IMR-90 (cell line): ENCODE measurements at places on chromosomes 7 and 10.

DNA sequence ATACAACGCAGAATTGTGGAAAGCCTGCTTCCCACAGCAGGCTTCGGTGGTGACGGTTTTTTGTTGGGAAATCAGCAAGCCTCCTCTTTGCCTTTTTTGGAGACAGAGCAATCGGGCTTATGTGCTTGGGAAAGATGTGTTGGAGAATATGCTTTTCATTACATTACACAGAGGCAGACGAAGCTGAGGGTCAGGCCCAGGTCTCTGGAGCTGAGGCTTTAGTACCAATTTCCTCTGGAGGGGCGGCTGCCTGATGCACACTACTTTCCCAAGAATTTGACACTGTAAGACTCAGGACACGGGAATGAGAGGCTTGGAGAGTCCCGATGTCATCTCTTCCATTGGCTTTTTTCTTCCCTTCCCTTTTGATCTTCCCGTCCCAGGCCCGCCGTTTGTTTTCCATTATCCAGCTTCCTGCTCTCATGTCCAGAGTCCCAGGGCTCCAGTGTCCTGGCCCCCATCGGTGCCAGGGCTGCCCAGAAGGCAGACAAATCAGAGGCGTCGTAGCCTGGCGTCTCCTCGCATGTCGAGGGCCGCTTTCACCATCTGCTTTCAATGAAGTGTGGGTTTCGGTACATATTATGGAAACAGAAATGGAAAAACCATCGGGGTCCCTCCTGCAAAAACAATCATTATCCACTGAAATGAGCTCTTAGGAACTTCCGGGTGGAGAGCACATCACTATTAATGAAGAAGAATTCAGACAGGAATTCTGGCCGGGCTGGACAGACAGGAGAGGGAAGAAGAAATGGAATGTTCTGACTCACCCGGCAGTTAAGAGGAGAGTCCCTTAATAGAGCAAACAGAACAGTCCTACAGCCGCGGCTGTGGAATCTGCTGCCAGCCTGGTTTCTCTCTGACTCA is 123.0 kb upstream of the JCAD start:
- peak; percentile 90 for DNase-seq
- H3K36me3 ChIP-seq: no peaks in the 10 kb centered on the region
- no peak overlapping the region for H3K4me3 ChIP-seq
- H3K4me1 ChIP-seq: peaks cover 42% of the 10 kb centered on the region

DNA sequence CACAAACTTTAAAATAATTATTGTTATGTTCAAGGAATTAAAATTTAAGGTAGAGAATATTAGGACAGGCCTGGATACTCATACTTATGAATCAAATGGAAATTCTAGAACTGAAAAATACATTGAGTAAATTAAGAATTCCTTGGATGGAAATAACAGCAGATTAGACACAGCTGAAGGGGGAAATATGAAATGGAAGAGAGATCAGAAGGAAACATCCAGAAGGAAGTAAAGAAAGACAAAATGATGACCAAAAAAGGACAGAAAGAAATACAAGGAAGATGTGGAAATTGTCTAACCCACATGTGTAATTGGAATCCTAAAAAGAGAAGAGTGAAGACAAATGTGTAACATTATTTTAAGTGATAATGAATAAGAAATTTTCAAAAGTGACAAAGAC is 128.9 kb downstream of the ATRNL1 start:
- no peak for DNase-seq
- H3K4me1 ChIP-seq: no peaks in the 10 kb centered on the region
- H3K27me3 ChIP-seq: no peaks in the 10 kb centered on the region
- H3K4me3 ChIP-seq: no peak overlapping the region
- no peak overlapping the region for H3K27ac ChIP-seq
- no peaks in the 10 kb centered on the region for H3K36me3 ChIP-seq

DNA sequence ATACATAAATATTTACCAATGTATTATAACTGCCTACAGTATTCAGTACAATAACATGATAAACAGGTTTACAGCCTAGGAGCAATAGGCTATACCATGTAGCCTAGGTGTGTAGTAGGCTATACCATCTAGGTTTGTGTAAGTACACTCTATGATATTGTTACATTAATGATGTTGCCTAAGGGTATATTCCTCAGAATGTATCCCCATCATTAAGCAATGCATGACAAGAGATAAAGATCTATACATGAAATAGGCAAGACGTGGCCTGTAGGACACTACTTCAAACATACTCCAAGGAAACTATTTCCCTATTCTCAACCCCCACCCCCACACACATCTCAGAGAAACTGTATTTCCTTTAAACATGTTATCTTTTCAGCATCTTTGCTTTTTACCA is 15.3 kb upstream of the ADAM22 start:
- no peak overlapping the region for H3K4me3 ChIP-seq

GRCh38 chr7:129556607-129557133 is 54.3 kb downstream of the SMKR1 start:
- no peaks in the 10 kb centered on the region for H3K36me3 ChIP-seq
- H3K4me1 ChIP-seq: peaks cover 6% of the 10 kb centered on the region
- H3K27ac ChIP-seq: no peak overlapping the region

DNA sequence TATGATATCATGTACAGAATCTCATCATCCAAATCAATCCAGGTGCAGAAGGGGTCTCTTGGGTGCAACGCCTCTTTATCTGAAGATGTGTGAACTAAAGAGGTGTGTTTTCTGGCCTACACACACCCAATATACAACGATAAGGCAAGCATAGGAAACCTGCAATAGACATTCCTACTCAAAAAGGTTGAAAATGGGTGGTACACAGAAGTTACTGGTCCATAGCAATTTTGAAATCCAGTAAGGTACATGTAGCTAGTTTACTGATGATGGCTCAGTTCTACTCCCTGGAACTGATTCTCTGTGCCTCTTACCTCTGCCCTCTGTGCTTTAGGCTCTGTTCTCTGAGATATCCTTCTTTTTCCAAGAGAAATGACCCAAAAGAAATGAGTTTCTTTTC is 22.2 kb upstream of the CCDC3 start:
- H3K27me3 ChIP-seq: no peaks in the 10 kb centered on the region; the same call in 1 of the 2 replicates
- peaks cover under 1% of the 10 kb centered on the region; the same call in 1 of the 2 replicates for H3K4me1 ChIP-seq
- no peak overlapping the region for H3K4me3 ChIP-seq
- DNase-seq: no peak
- no peak overlapping the region for H3K27ac ChIP-seq

DNA sequence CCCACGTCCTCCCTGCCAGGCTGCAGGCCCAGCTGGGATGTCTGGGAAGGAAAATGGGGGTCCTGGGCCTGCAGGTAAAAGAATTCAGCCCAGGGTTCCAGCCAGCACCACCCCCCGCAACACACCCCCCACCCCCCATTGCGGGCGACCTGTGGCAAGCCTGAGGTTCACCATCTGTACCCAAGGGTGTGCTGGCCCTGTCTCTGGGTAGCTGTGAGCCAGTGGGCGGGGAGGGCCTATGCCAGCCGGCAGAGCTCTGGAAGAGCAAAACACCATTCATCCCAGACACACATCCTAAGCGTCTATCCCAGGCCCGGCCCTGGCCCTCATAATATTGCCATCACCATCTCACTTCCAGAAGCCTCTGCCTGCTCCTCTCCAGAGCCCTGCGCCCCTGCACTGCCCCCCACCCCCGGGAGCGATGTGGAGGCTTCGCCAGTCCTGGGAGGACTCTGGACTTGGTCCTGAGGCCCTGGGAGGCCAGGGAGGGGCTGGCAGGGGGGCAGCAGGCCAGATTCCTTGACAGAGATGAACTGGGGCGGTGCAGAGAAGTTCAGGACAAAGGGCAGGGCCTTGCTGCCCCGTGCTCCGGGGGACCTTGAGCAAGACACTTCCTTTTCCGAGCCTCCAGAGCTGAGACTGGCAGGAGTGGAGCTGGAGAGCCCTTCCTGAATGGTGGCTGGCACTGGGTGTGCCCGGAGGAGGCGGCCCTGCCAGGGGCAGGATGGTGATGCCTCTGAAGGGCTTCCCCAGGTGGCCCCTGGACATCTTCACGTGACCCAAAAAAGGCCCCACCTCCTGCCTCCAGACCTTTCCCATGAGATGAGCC is 8.7 kb upstream of the TTYH3 start:
- no peaks in the 10 kb centered on the region for H3K27me3 ChIP-seq
- peaks cover 22% of the 10 kb centered on the region for H3K4me1 ChIP-seq
- no peak overlapping the region for H3K4me3 ChIP-seq
- no peaks in the 10 kb centered on the region for H3K36me3 ChIP-seq
- H3K27ac ChIP-seq: no peak overlapping the region

GRCh38 chr7:150945853-150946420 is 32.2 kb downstream of the KCNH2 start:
- peaks cover 3% of the 10 kb centered on the region; the same call in 1 of the 2 replicates for H3K4me1 ChIP-seq
- no peak for DNase-seq
- H3K36me3 ChIP-seq: peaks cover 4% of the 10 kb centered on the region; the same call in 1 of the 2 replicates
- H3K27me3 ChIP-seq: no peaks in the 10 kb centered on the region
- no peak overlapping the region for H3K27ac ChIP-seq

- DNase-seq: no peak
- no peaks in the 10 kb centered on the region for H3K36me3 ChIP-seq
- H3K4me3 ChIP-seq: no peak overlapping the region
- H3K27me3 ChIP-seq: no peaks in the 10 kb centered on the region
- no peak overlapping the region for H3K27ac ChIP-seq
- H3K4me1 ChIP-seq: peaks cover 15% of the 10 kb centered on the region
Measured at GRCh38 chr10:95305606-95306317, 15.0 kb upstream of the PDLIM1 start.

DNA sequence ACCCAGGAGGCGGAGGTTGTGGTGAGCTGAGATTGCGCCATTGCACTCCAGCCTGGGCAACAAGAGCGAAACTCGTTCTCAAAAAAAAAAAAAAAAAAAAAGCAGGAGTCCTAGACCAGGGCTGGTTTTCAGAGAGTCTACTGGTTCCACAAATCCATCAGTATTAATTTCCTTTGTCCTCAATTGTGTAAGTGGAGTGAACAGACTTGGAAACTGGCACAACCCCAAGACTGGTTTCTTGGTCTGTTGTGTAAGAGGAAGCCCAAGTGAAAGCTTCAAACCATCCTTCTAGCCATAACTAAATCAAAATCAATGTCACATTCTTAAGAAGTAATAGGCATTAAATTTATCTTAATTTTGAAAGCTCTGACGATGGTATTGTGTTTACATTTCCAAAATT is 213.6 kb downstream of the DGKI start:
- H3K27me3 ChIP-seq: no peaks in the 10 kb centered on the region
- H3K4me1 ChIP-seq: no peaks in the 10 kb centered on the region
- H3K27ac ChIP-seq: no peak overlapping the region
- no peak for DNase-seq

GRCh38 chr10:113735913-113736312 is 15.6 kb upstream of the PLEKHS1 start:
- peaks cover 1% of the 10 kb centered on the region; the same call in 1 of the 2 replicates for H3K27me3 ChIP-seq
- DNase-seq: no peak
- H3K27ac ChIP-seq: no peak overlapping the region
- H3K36me3 ChIP-seq: no peaks in the 10 kb centered on the region

- H3K36me3 ChIP-seq: peaks cover 8% of the 10 kb centered on the region; the same call in 1 of the 2 replicates
- H3K4me3 ChIP-seq: no peak overlapping the region
- H3K27me3 ChIP-seq: no peaks in the 10 kb centered on the region
- H3K27ac ChIP-seq: no peak overlapping the region; the same call in 1 of the 2 replicates
- no peak for DNase-seq
Measured at GRCh38 chr7:77664715-77665114, 31.5 kb upstream of the RSBN1L start.

GRCh38 chr10:109820620-109821405 is 102.5 kb downstream of the XPNPEP1 start:
- no peak overlapping the region for H3K27ac ChIP-seq
- H3K36me3 ChIP-seq: no peaks in the 10 kb centered on the region
- no peak overlapping the region for H3K4me3 ChIP-seq
- DNase-seq: no peak

- peak; percentile 43 for DNase-seq
- H3K4me1 ChIP-seq: peaks cover 2% of the 10 kb centered on the region; the same call in 1 of the 2 replicates
- H3K36me3 ChIP-seq: no peaks in the 10 kb centered on the region
- no peak overlapping the region for H3K4me3 ChIP-seq
Measured at GRCh38 chr7:28862595-28863272, 95.4 kb downstream of the TRIL start.

- H3K36me3 ChIP-seq: no peaks in the 10 kb centered on the region
- no peak overlapping the region for H3K27ac ChIP-seq
- no peaks in the 10 kb centered on the region for H3K27me3 ChIP-seq
Measured at GRCh38 chr10:25556457-25556856, 377.6 kb upstream of the MYO3A start.

GRCh38 chr7:25311346-25311745 is 83.1 kb upstream of the NPVF start:
- no peak overlapping the region for H3K27ac ChIP-seq
- DNase-seq: peak; percentile 1
- no peaks in the 10 kb centered on the region for H3K36me3 ChIP-seq
- H3K27me3 ChIP-seq: no peaks in the 10 kb centered on the region
- no peak overlapping the region for H3K4me3 ChIP-seq
- H3K4me1 ChIP-seq: no peaks in the 10 kb centered on the region

GRCh38 chr7:138352570-138353461 is 107.2 kb upstream of the TRIM24 start:
- no peaks in the 10 kb centered on the region for H3K27me3 ChIP-seq
- H3K4me1 ChIP-seq: no peaks in the 10 kb centered on the region
- no peak for DNase-seq
- no peaks in the 10 kb centered on the region for H3K36me3 ChIP-seq
- no peak overlapping the region for H3K4me3 ChIP-seq

GRCh38 chr10:33869028-33869427 is 534.6 kb upstream of the NRP1 start:
- no peak overlapping the region for H3K27ac ChIP-seq
- DNase-seq: no peak
- H3K27me3 ChIP-seq: peaks cover 19% of the 10 kb centered on the region
- H3K4me1 ChIP-seq: no peaks in the 10 kb centered on the region; the same call in 1 of the 2 replicates

GRCh38 chr10:122390271-122390670 is 15.8 kb downstream of the PLEKHA1 start:
- H3K27ac ChIP-seq: no peak overlapping the region
- no peaks in the 10 kb centered on the region for H3K27me3 ChIP-seq
- no peaks in the 10 kb centered on the region for H3K36me3 ChIP-seq
- no peak overlapping the region for H3K4me3 ChIP-seq
- no peak for DNase-seq
- no peaks in the 10 kb centered on the region for H3K4me1 ChIP-seq

- no peak overlapping the region for H3K27ac ChIP-seq
- H3K27me3 ChIP-seq: no peaks in the 10 kb centered on the region
- no peak overlapping the region for H3K4me3 ChIP-seq
- no peak for DNase-seq
- no peaks in the 10 kb centered on the region for H3K36me3 ChIP-seq
- no peaks in the 10 kb centered on the region for H3K4me1 ChIP-seq
Measured at GRCh38 chr10:130377986-130378540, 241.9 kb downstream of the GLRX3 start.

DNA sequence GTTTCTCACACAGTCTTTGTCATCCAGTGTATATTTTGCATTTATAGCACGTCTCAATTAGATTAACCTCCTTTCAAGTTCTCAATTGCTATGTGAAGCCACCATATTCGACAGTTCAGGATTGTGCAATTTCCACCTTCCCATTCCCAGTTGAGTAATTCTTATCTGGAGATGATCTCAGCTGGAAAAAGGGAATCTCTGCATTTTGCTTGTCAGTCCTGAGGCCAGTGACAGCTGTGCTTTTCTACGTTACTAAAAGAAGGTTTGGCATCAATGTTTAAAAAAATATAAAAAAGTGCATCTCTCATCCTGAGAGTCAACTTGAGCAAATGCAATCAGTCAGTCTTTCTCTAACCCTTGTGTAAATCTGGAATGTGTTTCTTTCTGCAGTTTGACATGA is 247.7 kb downstream of the PRKG1 start:
- H3K27me3 ChIP-seq: no peaks in the 10 kb centered on the region
- no peaks in the 10 kb centered on the region for H3K4me1 ChIP-seq
- no peak overlapping the region for H3K27ac ChIP-seq
- H3K36me3 ChIP-seq: no peaks in the 10 kb centered on the region; the same call in 1 of the 2 replicates
